Activated naive CD8-positive, alpha-beta T cell treated with anti-CD3 and anti-CD28 coated beads for 36 hours (primary cell): ENCODE measurements at places on chromosomes 13 and 19.

DNA sequence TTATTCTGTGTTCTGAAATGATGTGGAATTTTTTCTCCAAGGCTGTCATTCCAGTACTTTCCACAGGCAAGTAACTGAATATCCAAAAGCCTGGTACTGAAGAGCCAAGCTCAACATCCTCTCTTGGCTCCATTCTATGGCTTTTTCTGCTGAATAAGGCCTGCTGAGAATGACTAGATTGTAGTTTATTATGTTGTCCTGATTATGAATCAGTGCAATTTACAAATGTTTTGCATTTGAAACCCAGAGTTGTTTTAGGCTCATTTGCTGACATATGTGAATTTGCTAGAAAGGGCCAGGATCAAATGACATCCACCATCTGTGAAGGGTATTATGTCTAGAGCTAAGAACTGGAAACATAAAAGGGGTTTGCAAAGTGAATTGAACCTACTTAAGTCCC is 596.6 kb downstream of the KCTD12 start:
- no peak for DNase-seq

DNA sequence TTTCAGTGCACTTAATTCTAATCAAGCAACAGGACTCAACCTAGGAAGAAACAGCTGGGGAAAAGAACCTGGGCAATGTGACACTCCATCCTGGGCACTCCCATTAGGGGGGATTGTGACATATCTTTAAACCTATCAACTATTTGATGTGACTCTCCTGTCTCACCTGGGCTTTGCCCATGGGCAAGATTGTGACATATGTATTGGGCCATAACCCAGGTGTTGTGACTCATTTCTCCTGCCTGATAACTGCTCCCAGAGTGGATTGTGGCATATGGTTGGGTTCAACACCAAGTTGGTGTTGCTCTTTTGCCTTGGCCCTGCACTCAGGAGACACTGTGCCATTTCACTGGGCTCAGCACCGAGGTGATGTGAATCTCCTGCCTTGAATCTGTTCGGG is 82.6 kb downstream of the ZNF723 start:
- no peak for DNase-seq

DNA sequence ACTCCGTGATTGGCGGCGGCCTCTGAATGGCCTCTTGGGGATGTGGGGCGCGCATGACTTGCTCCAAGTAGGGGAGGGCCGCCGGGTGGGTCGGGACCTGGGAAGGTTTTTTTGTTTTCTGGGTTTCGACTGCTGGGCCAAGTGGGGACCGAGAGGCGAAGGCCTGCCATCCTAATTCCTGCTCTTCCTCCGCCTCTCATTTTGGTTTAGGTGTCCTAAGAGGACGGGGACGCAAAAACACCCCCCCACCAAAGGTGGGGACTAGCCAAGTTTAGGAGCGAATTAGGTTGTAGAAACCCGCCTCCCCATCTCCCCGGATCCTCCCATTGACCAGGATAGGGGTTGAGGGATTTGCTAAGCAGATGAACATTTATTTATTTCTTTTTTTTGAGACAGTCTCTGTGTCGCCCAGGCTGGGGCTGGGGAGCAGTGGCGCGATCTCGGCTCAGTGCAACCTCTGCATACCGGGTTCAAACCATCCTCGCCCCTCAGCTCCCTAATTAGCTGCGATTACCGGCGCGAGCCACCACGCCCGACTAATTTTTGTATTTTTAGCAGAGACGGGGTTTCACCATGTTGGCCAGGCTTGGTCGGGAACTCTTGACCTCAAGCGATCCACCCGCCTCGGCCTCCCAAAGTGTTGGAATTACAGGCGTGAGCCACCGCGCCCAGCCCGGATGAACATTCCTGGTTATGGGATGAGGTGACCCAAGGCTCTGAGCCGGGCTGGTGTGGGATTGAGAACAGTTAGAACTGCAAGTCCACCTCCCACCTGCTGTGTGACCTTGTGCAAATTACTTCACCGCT is 838 bp downstream of the PPP2R1A start:
- peak; percentile 12 for DNase-seq

GRCh38 chr13:46572752-46573431 is 19.9 kb downstream of the LRCH1 start:
- no peak for DNase-seq

DNA sequence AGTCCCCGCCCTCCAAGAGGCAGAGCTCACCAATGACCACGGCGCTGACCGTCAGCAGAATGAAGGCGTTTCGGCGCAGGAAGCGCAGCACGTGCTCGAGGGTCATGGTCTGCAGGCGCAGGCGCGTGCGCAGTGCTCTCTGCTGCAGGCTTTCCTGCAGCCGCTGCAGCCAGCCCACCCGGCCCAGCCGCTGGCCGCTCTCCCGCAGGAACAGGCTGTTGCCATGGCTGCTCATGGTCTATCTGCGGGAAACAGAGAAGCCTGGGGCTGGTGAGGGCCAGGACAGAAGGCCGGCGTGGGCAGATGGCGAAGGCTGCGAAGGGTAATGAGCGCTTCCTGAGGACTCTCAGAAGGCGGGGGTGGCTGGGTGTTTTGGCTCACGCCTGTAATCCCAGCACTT is 7.0 kb downstream of the SLC1A6 start:
- no peak for DNase-seq

DNA sequence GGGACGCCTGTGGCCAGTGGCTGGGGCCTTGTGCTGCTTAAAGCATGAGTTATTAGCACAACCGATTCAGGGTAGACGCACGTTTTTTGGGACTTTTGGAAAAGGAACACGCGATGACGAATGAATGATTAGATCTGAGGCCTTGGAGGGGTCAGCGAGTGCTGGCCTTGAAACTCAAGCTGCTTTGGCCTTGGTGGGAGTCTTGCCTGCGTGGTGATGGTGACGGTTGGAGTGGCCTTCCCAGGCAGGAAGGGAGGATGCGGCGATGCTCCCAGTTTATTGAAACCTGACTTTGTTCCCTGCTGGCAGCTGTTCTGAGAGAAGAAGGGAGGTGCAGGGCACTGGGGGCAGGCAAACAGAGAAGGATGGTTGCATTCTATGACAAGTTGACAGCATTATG is 63.1 kb upstream of the RNF113B start:
- no peak for DNase-seq

DNA sequence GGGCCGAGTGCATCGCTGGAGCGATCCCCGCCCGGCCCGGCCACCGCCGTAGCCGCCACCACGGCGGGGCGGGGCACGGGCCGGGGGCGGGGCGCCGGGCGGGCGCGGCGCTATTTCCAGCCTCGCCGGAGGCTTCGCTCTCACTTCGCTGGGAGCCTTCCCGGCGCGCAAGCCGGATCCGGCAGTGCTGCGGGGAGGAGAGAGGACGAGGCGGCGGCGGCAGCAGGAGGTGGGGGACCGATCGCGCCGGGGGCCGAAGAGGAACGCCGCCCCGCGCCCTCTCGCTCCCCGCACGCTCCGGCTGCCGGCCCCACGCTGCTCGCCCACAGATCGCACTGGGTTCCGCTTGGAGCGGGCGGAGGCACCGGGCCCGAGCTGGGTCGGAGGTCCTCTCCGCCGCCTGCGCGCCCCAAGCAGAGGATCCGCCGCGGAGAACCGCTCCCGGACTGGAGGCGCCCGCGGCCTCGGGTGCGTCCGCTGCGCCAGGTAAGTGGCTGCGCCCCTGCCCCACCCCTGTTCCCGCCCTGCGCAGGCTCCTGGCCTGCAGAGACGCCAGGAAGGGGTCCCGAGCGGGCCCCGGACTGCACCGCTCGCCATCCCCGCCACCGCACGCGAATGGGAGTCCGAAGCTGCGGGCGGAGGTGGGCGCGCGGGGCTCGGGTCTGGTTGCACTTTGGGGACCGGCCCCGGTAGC is at the start of gene CHST8:
Gene CHST8, plus strand, starts transcription at position 143 of the 694 bp plus-strand sequence. CDS start 67,309 bp downstream, outside the sequence.
- DNase-seq: peak; percentile 3
